Fibroblast of the aortic adventitia (primary cell): ENCODE measurements at places on chromosomes 1 and 21. TPM values are rescaled to one million over a fixed set of nuclear protein-coding genes. Genes with fewer than 3 reads are reported as not detected.

The SLC25A34 gene
- total RNA-seq = 0.54 and 0.65 TPM in 2 replicates

The BCL2L15 gene
- 0.18 TPM in 1 of 2 replicates, not detected in the other for total RNA-seq

The SLAMF8 gene
- not detected in 2 replicates for total RNA-seq

The NBPF10 gene
- total RNA-seq = 1.1 and 3.7 TPM in 2 replicates

The VANGL1 gene
- total RNA-seq = 6.0 and 14.3 TPM in 2 replicates

The IPO9 gene
- total RNA-seq = 14.8 and 29.2 TPM in 2 replicates

The TLR5 gene
- 0.36 TPM in 1 of 2 replicates, not detected in the other for total RNA-seq

GRCh38 chr1:77360256-77360655 lies 78.4 kb downstream of the AK5 start:
- no peak for DNase-seq

GRCh38 chr1:17286646-17287045 lies 21.4 kb upstream of the PADI4 start:
- DNase-seq = no peak

GRCh38 chr1:99358770-99359169 lies 94.5 kb downstream of the PLPPR4 start:
- DNase-seq = no peak

DNA sequence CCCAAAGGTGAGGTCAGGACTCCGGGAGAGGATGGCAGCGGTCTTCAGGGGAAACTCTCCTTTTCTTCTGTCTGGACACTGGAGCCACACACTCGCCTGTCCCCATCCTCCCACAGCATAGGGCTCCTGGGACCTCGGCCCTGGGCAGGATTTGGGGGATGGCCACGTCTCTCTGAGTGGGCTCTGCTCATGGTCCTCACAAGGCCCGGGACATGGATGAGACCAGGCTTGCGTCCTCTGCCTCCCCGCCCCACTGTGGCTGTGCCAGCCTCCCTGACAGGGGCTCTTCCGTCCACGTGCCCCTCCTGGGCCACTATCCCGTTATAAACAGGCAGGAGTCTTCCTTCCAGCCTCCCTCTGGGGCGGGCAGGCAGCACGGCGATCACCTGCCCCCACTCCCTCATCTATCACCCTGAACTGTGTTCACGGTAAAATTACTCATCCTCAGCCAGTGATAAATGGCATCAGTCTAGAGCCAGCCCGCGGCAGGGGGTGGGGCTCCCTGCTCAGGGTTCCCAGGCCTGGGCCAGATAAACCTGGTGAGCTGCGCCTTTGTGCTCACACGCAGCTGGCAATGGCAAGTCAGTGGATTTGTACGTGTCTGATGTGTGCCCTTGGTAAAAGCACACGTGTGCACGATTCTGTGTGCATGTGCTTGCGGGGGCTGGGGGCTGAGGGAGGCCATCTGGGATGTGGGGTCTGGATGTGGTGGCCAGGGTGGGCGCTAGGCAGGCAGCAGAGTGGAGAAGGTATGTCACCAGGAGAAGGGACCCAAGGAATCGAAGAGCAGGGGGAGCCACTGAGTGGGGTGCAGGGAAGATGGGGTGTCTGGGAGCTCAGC lies 12.6 kb upstream of the SAMD11 start:
- peak; percentile 17 for DNase-seq

DNA sequence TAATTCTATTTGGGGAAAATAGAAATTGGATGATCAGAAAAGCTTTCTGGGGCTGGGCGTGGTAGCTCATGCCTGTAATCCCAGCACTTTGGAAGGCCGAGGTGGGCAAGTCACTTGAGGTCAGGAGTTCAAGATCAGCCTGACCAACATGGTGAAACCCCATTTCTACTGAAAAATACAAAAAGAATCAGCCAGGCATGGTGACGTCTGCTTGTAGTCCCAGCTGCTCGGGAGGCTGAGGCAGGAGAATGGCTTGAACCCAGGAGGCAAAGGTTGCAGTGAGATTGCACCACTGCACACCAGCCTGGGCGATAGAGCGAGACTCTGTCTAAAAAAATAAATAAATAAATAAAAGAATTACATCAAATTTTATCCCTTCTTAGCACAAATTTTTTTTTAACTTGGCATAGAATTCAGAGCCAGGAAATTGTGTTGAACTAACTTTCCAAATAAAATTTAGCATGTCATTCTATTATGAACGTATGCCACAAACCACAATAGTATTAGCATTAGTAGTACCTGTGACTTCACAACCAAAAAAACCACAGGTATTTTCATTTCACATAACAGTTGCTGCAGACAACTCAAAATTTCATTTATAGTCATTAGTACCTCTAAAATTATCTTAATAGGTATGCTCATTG lies 4.5 kb upstream of the ANKRD13C start:
- DNase-seq = peak; percentile 44

DNA sequence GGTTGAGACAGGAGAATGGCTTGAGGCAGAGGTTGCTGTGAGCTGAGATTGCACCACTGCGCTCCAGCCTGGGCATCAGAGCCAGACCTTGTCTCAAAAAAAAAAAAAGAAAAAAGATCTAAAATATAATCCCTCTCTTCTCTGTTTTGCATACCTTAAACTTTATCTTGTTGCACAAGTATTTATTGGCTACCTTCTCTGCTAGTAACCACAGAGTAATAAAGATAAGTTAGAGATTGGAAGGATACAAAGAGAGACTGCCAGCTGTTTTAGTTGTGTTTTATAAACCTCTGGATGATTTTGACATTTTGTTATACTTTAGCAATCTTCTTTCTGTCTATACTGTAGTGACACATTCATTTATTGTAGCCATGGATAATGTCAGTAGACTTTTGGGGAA lies 27.7 kb downstream of the AGO3 start:
- peak; percentile 50 for DNase-seq

GRCh38 chr1:28535180-28535579 lies 17.7 kb upstream of the TRNAU1AP start:
- no peak for DNase-seq
